ENCODE measurements at places on chromosomes 12 and 14.

GRCh38 chr14:85934123-85934885 is 404.4 kb downstream of the FLRT2 start:
- no peak for DNase-seq

DNA sequence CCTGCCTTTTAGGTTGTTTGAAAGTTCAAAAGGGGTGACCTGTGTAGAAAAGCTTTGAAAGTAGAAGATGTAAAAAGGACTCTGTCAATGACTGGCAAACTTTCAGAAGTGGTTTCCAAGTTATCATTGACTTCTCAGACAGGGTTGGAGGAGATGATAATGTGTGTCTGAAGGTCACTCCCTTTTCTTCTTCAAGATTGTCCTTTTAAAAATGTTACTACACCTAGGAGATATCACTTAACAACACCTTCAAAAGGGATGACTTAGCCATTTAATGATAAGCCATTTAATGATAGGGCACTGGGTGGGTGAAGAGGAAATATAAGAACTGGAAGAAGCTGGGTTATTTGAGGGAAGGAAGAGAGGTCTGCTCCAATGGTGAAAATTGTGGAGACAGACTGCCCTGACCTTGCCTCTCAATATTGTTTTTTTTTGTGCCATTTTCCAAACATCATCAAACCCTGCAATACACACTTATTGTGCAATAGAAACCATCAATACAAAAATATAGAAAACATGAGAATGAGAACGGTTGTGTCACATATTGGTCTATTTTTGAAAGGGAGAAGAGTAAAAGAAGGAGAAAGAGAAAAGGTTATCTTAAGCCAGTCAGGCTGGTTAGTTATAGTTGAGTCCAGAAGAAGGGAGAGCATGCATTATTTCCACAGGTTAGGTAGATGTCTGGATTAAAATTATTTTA is 38.8 kb downstream of the BEST3 start:
- DNase-seq: no peak

DNA sequence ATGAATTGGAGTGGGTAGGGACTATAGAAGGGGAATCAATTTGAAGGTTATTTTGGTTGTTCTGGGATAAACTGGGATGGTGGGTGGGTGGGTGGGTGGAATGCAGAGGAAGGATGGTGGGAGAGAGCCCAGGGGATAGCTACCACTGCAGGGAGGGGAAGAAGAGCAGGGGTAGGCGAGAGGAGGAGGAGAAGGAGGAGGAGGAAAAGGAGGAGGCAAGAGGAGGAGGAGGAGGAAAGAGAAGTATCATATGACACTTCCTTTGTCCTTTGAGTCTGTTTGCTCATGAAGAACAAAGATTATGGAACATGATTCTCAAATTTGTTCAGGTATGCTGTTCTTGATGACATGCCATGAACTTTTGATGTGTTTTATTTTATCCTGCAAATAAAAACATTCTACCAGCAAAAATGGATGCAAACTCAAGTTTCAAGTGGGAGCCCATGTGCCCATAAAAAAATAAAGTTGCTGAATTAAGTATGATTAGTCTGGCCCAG is 4.1 kb upstream of the BEST3 start:
- DNase-seq: no peak

DNA sequence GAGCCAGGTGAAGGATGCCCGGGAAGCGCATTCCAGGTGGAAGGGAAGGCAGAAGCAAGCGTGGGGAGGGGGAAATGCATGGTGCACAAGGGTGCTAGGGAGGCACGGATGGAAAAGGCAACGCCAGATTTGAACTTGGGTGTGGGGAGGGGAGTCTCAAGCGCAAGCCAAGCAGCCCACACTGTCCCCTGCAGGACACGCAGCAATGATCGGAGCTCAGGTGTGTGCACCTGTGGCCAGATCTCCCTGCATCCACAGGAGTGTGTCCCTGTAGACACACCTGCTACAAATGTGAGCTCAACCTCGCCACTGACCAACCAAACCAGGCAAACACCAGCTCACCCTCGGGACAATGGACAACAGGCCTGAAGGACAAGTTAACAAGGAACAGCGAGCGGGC is 63.2 kb downstream of the SCARB1 start:
- DNase-seq: no peak

GRCh38 chr12:116916122-116916521 is 5.4 kb downstream of the FBXW8 start:
- DNase-seq: no peak

DNA sequence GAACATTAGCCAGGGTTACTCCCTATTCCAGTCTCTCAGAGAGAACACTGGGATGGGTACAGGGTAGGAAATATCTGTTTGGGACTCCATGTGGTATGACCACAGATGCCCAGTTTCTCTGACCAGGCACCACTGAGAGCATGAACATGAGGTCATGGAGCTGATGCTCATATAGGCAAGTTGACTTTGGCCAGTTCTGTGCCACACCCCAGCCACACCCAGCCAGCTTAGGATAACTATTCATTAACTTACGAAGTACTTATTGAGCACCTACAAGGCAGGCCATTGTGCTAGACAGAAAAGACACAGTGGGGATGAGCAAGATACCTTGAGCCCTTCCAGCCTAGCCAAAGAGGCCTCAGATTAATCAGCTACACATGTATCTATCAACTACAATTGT is 262.5 kb downstream of the DPF3 start:
- DNase-seq: no peak

DNA sequence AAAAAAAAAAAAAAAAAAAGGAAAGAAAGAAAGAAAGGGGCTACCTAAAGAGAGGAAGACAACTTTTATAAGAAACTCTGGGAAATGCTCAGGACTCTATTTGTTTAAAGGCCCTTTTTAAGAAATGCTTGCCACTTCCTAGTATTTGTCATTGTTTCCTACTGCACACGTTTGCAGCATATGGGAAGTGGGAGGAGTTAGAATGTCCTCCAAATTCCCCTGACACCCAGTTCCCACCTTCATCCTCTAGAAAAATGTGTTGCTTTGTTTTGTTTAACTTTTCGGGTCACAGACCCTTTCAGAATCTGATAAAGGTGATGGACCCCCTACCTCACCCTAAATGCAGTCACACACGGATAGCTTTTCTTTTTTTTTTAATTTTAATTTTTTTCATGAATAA is 40.8 kb downstream of the NINJ2 start:
- no peak for DNase-seq

GRCh38 chr14:95062946-95063345 is 94.4 kb downstream of the DICER1 start:
- DNase-seq: no peak

DNA sequence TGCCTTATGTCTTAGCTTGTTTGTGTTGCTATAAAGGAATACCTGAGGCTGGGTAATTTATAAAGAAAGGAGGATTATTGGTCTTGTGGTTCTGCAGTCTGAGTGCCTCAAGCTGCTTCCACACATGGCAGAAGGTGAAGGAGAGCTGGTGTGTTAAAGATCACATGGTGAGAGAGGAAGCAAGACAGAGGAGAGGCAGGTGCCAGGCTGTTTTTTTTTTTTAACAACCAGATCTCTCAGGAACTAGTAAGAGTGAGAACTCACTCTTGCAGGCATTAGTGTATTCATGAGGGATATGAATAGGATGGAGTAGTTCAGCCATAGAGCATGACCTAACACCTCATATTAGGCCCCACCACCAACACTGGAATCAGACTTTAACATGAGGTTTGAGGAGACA is 123.4 kb downstream of the CMAS start:
- DNase-seq: no peak

DNA sequence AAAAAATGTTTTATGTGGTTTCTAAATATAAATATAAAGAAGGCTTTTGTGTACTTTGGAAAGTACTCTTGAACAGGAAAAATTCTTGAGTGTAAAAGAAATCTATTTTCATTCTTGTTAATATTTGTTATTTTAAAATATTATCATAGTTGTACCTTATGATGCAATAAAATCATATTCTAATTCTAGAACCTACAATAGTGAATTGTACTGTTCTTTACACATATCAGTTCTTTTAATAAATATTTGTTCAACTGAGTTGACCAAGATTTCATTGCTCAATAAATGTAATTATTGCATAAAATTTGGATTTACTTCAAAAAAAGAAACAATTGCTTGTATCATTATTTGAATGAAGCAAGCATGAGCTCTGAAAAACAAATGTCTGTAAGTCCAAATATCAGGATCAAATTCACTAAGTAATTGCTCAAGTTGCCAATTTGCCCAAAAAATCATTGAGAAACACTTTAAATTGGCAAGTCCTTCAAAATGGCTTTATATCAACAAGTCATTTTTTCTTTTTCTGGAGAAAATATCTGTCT is 191.6 kb upstream of the SLC16A7 start:
- no peak for DNase-seq

- peak; percentile 20 for DNase-seq
Observed at GRCh38 chr14:94355191-94355794, 32.2 kb upstream of the SERPINA6 start.

DNA sequence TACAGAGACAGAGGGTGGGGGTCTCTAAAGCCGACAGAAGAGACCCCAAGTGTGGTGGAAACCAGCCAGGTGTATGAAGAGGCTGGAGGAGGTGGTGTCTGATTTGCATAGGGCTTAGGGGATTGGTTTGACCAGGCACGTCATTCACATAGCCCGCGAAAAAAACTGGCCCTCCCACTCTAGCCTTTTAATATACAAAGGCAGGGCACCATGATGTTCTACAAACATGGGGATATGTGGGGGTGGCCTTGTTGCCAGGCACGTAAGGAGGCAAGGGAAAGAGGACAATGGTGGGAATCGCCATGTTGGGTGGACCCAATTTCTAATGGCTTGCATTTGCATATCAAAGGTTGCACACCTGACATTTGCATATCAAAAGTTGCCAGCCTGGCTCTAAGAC is 13.2 kb downstream of the LALBA start:
- no peak for DNase-seq

- DNase-seq: no peak
Observed at GRCh38 chr14:92105073-92105892, 1.1 kb downstream of the ATXN3 start.
